Inflammatory macrophage treated with lipopolysaccharide for 4 hours (primary cell): ENCODE measurements at places on chromosomes 7 and 10.

GRCh38 chr10:92407305-92408016, 116.5 kb downstream of the MARCHF5 start:
- peak; percentile 82 for DNase-seq

DNA sequence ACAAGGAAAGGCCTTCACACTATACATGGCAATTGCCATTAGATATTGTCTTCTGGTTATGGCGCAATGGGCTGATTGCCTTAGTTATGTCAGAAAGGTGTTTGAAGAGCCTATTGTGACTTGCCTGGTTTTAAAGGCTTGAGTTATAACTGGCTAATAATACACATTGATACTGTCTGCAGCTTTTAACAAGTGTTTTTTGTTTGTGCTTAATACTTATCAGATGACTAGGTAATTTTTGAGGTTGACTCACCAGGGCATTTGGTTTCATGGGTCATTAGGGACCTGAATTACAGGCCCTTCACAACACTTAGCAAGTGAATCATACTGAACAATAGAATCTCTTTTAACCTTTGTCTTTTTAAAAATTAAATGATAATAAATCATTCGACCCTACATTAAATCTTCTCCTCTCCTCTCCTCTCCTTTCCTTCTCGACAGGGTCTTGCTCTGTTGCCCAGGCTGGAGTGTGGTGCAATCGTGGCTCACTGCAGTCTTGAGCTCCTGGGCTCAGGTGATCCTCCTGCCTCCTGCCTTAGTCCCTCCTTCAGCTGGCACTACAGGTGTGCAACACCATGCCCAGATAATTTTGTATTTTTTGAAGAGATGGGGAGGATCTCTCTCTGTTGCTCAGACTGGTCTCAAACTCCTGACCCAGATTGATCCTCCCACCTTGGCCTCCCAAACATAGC, 196.3 kb downstream of the JCAD start:
- no peak for DNase-seq

DNA sequence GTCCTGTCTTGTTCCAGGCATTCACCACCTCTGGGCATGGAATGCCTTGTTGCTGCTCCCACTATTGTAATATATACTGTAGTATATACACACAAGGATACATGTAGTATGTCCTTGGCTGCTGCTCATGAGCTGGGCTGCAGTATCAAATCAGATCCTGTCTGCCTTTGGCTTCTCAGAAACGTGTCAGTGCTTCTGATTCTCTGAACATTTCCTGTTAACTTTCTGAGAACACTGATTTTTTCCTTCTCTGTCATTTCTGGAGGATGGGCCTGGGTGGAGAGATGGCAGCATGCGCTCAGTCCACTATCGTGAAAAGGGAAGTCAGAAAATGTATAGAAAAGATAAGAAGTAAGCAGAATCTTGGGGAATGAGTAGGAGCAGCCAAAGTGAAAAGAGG, 12.2 kb downstream of the SFTPA2 start:
- DNase-seq = no peak

GRCh38 chr7:103551016-103551415, 105.0 kb upstream of the SLC26A5 start:
- DNase-seq = no peak

DNA sequence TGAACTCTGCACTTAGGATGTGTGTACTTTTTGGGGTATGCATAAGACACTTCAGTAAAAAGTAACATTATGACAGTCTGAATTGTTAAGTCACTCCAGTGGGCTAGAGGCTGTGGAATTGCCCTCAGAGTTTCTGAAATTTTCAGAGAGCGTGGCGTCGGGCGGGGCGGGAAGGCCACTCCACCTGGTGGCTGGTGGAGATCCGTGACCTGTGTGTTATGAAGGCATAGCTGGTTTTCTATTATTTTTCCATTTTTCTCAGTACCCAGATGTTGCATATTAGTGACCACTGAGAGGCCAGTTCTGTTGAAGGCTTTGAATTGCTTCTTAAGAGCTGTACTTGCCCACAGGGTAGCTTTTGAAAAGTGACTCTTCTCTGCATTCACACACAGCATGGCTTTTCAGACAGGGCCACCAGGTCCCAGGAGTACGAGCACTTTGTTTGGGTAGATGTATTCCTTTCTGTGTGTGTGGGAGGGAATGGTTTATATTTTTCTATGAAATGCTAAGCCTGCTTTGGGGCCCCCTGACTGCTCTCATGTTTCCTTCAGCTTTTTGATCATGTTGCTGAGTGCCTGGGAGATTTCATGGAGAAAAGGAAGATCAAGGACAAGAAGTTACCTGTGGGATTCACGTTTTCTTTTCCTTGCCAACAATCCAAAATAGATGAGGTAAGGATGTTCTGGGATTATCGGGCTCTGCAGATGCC, 52.3 kb downstream of the TACR2 start:
- no peak for DNase-seq

DNA sequence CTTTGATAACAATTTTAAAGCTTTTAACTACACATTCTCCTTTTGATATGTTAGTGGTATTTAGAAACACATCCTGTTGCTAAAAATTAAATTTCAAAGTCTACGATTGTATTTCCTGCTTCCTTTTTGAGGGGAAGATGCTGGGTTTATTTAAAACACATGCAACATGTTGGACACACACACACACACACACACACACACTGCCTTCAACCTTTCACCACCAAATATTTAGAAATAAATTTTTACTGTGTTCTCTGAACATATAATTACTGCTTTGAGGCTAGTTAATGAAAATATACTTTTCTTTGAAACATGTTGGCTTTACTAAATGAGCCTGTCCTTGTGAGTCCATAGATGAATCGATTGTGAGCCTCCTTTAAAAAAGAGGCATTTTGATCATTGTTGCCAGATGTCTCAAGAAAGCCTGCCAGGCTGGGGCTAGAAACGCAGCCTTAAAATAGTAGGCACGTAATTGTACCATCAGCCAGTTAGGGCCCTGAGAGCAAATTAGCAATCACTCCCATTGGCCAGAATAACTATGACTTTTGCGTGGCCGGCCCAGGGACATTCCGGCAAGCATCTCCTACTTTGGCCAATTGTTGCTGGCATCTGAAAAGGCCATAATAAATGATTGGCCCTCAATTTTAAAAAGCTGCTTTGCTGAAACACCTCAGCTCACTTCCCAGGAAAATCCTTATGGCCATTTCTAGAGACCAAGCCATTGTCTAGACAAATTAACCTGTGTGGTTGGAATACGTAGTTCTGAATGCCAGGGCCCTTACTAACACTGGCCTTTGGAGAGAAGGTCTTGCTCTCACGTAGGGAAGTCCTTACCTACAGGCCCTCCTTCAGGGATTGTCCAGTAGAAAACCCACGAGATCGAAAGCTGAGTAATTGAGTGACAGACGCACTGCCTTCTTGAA, 9.9 kb upstream of the TEX36 start:
- DNase-seq = no peak

DNA sequence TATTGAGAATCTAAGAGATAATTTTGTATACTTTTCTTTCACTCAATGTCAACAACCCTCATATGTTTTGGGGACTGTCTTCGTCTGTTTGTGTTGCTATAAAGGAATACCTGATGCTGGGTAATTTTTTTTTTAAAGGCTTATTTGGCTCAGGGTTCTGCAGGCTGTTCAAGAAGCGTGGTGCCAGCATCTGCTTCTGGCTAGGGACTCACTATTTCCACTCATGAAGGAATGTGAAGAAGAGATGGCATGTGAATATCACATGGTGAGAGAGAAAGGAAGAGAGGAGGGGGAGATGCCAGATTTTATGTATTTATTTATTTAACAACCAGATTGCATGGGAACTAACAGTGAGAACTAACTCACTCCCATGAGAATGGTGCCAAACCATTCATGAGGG, 827.4 kb upstream of the PHF14 start:
- no peak for DNase-seq
